ENCODE measurements at places on chromosomes 6 and 20.

DNA sequence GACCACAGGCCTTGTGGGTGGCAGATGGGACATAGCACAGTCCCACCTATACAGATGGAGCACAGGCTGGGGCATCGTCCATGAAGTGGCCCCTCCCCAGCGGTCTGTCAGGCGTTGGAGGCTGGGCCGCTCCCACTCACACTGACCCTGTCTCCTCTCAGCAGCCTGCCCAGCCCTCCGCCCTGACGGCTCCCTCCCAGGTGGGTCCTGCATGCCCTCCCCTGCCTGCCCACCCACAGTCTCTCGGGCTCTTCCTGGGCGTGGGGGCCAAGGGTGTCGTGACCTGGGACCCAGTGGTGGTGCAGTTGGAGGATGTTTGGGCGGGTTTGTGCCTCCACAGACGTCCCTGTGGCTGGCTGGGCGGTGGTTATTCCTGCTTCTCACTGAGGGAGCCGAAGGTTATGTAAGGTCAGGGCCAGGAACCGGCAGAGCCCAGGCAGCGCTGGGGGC is 22.3 kb downstream of the COL20A1 start:
- DNase-seq: no peak

- no peak for DNase-seq
These were observed 35.6 kb downstream of the TBC1D7 start for GRCh38 chr6:13292774-13293173.

DNA sequence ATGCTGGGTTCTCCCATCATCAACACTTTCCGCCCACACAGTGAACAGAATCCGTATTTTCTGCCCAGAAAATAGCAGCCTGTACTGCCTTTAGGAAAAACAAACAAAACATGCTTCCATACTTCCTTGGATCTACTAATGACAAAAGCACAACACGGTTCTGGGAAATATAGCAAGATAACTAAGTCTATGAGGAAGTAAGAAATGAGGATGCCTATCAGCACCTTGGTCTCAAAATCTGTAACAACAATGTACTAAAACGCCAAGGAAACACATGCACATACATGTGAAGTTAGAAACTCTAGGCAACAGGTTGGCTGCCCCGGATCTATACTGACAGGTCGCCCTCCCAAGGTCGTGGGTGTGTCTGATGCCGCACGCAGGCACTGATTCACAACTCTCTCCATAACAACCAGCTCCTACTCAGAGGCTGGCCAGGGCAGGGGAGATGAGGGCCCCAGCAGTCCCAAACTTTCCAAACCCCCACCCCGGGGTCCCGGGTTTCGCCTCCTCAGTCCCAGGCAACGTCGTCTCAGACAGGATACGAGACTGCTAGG is 710 bp downstream of the BTBD9 start:
- DNase-seq: peak; percentile 26

DNA sequence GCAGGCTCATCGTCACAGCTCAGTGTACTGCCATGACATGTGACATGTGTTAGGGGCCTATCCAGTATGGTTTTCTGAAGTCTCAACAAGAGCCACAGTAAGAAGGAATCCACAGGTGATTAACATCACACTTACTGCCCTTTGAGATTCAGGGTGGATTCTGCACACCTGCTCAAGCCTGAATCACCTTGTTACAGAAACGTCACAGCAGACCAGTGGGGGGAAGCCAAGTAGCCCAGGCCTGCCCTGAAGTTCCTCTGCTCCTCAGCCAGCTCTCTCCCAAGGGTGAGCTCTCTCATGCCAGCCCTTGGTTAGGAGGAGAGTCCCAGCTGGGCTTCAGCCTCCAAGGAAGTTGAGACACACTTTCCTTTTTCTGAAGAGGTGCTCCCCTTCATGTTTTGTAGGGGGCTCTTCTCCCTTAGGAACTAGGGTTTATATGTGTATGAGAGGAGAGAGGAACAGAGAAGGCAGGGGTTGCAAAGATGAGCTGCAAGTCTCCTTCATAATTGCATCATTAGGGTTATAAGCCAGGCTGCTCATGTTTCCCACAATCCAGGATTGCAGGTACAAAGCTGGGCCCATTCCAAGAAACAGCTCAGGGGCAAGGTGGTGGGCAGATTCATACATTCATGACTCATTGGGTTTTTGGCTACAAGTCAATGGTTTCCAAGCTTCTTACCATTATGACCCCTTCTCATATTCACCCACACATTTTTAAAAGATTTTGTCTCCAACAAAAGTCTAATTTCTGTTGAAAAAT is 11.6 kb downstream of the GSS start:
- no peak for DNase-seq

DNA sequence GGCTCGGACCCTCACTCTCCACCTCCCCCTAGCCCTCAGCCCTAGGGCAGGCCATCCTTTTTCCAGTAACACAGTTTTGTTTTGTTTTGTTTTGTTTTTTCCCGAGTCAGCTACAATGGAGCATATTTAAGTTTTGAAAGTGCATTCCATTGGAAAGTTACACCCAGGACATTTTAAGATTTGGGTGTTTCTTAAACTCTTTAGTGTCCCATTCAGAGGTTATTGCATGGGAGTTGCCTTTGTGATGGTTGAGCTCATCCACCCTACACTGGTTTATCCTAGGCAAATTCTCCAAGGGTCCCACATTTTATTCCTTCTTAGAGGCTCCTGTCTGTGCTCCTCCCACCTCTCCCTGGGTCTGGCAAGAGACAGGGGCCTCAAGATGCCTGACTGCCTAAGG is 58.9 kb downstream of the THBS2 start:
- no peak for DNase-seq

DNA sequence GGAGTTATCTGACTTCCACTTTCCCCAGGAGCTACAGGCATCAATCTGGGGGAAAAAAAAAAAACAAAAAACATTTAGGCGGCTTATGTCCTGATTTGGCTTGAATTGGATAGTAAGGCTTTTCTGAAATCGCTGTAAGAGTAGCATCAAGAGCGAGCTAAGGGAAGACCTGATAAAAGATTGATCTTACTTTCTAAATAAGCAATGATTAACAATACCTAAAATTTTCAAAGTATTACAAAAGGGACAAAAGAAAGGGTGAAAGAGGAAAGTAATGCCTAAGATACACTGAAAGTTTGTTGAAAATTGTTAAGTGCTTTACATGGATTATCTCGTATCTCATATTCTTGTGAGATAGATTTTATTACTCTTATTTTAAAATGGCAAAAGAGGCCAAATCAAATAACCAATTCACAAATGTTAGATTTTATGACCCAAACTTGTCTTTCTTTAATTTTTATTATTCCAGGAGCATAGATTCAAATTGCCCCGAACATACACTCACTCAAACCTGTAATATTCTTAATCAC is 106.4 kb upstream of the PRSS16 start:
- DNase-seq: no peak

GRCh38 chr6:118740372-118740771 is 89.0 kb upstream of the CEP85L start:
- no peak for DNase-seq

DNA sequence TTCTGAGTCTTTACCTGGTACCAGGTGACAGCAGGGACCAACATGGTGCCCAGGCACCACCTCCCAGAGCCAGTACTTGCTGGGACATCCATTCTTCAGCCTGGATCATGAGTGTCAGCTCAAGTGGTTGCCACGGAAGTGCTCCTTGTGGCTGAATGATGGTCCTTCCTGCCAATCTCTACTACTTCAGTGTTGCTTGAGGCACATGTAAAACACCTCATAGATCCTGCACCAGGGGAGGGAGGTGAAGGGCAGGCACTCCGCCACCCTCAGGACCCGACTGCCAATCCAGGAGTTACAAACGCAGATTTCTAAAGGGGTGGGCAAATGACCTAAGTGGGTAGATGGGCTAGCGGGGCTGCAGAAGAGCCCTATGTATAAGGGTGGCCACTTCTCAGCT is 226.0 kb downstream of the PREX1 start:
- DNase-seq: no peak

DNA sequence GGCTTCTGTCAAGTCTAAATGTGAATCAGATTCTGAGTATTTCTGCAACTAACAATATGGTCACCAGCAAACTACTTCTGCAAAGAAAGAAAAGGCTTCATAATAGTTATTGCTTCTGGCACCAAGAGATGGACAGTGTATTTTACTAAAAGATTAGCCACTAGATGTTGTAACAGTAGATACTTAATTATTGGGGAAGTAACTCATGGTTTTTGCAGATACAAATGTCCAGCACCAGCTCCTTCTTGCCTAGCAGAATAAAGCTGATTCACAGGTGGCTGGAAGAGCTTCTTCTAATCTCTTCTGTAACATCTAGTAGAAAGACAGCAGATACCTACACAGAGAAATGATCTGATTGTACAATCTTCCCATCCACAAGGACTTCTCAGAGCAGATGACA is 21.2 kb downstream of the ATXN1 start:
- no peak for DNase-seq

- no peak for DNase-seq
These were observed 16.9 kb upstream of the GOPC start for GRCh38 chr6:117619178-117619577.

GRCh38 chr6:167247814-167248595 is 43.1 kb upstream of the UNC93A start:
- no peak for DNase-seq

GRCh38 chr6:113732384-113732966 is 124.7 kb upstream of the MARCKS start:
- DNase-seq: no peak
